Activated naive CD4-positive, alpha-beta T cell treated with anti-CD3 and anti-CD28 coated beads, Interleukin-2, amount 10 ng/mL, durations not matched to agents 5 hours and 36 hours (primary cell): ENCODE measurements at places on chromosomes 4 and X. TPM values are rescaled to one million over a fixed set of nuclear protein-coding genes. Genes with fewer than 3 reads are reported as not detected.

REPS2 gene
- 0.07 TPM for total RNA-seq

EDNRA gene
- total RNA-seq, result not detected

LIN54 gene
- 28.7 TPM for total RNA-seq

MBNL3 gene
- 28.6 TPM for total RNA-seq

P2RY8 gene
- 95.4 TPM for total RNA-seq

CT45A10 gene
- total RNA-seq, result not detected

MSANTD1 gene
- total RNA-seq, result 0.93 TPM

GPR143 gene
- not detected for total RNA-seq

TCEANC gene
- 5.2 TPM for total RNA-seq

MAGEC1 gene
- total RNA-seq, result not detected
